ENCODE measurements at places on chromosomes 6 and 20.
A peak's percentile ranks its signal among the peaks of the same experiment; 100 is the strongest.

DNA sequence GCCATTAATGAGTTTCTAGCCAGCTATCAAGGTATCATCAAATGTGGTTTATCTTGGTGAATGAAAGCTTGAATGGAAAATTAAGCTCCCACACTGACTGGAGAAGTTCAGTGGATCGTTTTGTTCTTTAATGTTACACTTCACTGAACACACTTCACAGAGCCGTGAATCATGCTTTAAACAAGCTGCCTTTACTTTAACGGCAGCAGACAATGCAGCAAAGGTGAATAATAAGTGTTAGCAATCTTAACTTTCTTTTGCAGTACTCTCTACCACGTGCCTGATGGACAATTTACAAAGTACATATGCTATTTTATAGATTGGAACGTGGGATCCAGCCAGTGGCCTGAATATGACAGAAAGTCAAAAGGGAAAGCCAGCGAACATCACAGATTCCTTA lies 424.5 kb downstream of the GRIK2 start:
- DNase-seq: no peak

- no peak for DNase-seq
Measured at GRCh38 chr6:140871911-140872310, 1260.8 kb upstream of the GJE1 start.

DNA sequence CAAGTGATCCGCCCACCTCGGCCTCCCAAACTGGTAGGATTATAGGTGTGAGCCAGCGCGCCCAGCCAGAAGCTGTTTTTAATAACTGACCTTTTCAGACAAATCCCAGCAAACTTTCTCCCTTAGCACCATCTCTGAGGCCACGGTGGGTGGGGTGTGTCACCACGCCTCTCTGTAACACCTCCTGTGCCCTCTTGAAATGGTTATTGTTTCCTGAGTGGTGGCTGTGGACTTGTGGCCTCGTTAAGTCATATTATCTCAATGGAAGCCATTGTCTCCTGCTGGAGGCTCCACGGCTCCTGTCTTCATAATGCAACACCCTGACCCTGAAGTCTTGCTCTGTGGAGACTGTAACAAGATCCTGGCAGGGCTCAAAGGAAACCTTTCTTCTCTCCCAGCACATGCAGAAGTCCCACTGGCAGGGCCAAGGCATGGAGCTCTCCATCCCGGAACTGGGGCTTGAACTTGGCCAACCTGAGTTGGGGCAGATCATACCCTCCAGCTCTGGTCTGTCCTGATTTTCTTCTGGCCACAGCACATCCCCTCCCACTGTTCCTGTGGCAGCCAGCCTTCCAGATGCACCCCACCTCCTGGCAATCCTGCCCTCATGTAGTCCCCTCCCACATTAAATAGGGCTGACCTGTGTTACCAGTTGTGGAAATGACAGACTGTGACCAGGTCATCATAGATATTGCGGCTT lies 81.1 kb downstream of the SNX5 start:
- no peak for DNase-seq

GRCh38 chr20:21505810-21506530 lies 7.9 kb downstream of the NKX2-2 start:
- peak; percentile 93 for DNase-seq

DNA sequence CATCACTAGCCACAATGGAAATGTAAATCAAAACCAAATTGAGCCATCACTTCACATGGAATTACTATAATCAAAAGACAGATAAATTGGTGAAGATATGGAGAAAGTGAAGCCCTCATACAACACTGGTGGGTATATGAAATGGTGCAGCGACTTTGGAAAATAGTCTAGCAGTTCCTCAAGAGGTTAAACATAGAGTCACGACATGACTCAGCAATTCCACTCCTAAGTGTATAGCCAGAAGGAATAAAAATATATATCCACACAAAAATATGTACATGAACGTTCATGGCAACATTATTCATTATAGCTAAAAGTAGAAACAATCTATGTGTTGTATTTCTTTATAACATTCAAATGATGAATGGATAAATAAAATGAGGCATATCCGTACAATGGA lies 33.1 kb upstream of the SH3BGRL2 start:
- DNase-seq: no peak

- no peak for DNase-seq
Measured at GRCh38 chr20:7775072-7775471, 165.2 kb downstream of the HAO1 start.

GRCh38 chr6:68967549-68968300 lies 332.6 kb downstream of the ADGRB3 start:
- DNase-seq: peak; percentile 70

GRCh38 chr6:130132286-130132701 lies 90.5 kb downstream of the SAMD3 start:
- no peak for DNase-seq

DNA sequence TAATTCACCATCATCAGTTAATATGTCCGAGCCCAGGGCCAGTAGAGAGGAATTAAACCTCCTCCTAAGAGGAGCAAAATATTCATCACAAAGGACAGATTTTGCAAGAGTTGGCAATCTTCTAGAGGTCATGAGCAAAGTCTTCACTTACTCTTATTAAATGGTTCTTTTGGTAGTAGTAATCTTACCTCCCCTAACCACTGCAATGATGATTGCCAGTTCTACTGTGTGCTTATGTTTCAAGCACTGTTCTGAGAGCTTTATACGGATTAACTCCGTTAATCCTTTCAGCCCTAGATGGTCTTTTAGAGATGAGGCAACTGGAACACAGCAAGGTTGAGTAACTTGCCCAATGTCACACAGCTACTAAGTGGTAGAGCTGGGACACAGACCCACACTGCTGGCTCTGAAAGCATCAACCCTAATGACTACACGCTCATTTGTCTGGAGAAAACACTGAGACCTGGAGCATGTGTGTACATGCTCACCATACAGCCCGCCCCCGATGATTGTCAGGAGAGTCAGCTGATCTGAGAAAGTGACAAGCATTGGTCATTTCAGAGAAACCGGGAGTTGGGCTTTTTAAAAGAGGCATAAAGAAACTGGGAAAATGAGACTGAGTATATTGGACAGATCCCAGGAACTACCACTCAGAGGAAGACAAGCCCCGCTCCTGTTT lies 276.0 kb downstream of the NRN1 start:
- no peak for DNase-seq

GRCh38 chr20:57628047-57628961 lies 8.1 kb upstream of the ZBP1 start:
- DNase-seq: peak; percentile 65

GRCh38 chr6:125471667-125472066 lies 169.9 kb upstream of the HDDC2 start:
- no peak for DNase-seq

- no peak for DNase-seq
Measured at GRCh38 chr6:71879016-71879415, 7.3 kb upstream of the RIMS1 start.

- DNase-seq: no peak
Measured at GRCh38 chr6:22083119-22083518, 213.7 kb downstream of the PRL start.

- DNase-seq: peak; percentile 79
Measured at GRCh38 chr6:157428427-157429202, 47.6 kb downstream of the ZDHHC14 start.

DNA sequence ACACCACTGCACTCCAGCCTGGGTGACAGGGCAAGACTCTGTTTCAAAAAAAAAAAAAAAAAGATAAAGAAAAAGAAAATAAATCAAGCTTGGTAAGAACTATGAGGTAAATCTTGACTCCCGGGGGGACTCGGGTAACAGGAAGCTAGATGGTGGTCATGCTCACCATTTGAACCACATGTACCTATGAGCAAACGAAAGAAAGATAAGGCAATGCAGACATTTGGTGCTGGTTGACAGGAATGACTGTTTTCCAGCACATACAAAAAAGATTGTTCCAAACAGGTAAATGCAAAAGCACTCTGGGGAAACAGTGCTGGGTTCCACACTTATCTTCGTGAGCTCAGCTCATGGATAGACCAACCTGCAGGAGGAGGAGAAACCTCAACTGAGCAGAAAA lies 22.8 kb upstream of the PTPN1 start:
- DNase-seq: no peak

- no peak for DNase-seq
Measured at GRCh38 chr20:22106308-22106938, 401.0 kb downstream of the PAX1 start.

DNA sequence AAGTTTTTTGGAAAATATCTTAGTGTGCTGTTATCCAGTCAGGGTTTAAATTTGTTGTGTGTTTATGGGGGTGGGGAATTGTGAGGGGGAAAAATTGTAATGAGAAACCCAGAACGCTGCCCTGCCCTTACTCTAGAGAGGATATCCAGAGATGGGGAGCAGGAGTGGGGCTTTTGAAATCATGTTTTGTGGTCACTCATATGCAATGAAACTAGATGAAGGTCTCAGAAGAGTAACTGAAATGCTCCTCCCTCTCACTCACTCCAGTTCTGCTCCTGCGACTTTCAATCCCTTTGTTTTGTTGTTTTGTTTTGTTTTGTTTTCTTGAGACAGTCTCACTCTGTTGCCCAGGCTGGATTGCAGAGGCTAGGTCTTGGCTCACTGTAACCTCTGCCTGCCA lies 100.0 kb downstream of the CRYBG1 start:
- DNase-seq: no peak

- no peak for DNase-seq
Measured at GRCh38 chr6:127341471-127342202, 1.8 kb downstream of the ECHDC1 start.

DNA sequence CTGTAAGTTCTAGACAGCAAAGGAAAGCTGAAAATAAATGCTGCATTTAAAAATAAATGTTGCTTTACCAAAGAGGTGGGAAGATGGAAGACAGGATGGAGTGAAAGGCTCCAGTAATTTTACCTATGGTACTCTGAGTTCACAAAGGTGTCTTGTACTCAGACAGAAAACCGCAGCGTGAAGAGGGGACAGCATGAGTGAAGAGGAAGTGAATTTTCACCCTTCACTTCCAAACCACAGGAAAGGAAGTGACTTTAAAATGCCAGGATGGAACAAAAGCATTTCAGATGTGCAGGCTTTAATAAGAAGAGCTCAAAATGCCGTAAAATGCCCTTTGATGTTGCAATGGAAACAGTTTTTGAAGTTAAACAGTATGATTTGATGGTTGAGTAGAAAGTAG lies 91.2 kb upstream of the TINAG start:
- DNase-seq: no peak

DNA sequence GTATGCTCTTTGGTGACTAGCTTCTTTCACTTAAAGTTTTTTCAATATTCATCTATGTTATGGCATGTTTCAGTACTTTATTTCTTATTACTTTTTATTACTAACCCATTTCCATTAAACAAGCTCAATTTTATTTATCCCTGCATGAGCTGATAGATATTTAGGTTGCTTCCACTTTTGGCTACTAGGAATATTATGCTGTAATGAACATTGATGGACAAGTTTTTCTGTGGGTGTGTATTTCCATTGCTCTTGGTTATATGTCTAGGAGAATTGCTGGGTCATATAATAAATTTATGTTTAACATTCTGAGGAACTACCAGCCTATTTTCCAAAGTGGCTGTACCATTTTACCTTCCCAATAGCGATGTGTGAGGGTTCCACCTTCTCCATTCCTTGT lies 69.9 kb downstream of the ZBTB2 start:
- DNase-seq: no peak

DNA sequence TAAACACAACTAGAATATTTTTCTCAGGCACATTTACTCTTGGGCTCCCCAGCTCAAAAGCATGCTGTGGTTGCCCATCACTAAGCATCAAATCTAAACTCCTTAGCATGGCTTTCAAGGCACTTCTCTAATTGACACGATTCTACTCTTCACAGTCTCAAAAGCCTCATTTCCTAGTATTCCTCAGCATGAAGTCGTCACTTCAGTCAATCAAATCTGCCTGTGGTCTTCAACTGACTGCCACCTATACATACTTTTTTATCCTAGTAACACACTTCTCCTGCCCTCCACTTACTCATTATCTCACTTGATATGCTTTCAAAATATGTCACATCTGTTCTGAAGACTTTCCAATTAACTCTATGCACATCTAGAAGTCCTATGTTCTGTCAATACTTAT lies 110.3 kb downstream of the TBC1D32 start:
- DNase-seq: no peak

- no peak for DNase-seq
Measured at GRCh38 chr20:63697868-63698545, 1.6 kb downstream of the TNFRSF6B start.

DNA sequence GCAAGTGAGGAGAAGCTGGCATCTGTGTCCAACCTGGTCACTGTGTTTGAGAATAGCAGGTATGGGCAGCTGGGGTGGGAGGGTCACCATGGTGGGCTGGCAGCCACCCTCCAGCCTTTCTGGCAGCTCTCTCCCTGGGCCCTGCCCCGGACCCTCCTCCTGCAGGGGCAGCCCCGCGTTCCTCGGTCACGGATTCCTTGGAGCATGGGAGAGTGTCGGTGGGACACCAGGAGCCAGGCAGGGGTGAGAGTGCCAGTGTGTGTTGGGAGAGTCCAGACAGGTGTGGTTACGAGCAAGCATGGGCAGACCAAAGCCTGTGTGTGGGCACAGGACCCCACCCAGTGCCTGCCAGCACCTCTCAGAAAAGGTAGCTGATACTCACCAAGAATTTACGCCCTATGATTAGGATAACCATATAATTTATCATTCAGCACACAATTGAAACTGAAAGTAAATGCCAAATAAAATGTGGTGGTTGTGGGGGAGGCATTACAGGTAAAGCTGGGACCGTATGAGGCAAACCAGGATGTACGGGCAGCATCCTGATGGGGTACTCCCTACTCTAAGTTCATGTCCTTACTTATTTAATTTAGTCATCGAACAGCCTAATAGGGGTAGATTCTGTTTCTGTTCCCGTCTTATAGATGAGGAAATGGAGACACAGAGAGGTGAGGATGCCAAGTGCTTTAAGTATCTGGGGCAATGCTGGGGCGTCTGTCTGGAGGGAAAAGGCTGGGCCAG lies 542 bp downstream of the FGD2 start:
- no peak for DNase-seq

DNA sequence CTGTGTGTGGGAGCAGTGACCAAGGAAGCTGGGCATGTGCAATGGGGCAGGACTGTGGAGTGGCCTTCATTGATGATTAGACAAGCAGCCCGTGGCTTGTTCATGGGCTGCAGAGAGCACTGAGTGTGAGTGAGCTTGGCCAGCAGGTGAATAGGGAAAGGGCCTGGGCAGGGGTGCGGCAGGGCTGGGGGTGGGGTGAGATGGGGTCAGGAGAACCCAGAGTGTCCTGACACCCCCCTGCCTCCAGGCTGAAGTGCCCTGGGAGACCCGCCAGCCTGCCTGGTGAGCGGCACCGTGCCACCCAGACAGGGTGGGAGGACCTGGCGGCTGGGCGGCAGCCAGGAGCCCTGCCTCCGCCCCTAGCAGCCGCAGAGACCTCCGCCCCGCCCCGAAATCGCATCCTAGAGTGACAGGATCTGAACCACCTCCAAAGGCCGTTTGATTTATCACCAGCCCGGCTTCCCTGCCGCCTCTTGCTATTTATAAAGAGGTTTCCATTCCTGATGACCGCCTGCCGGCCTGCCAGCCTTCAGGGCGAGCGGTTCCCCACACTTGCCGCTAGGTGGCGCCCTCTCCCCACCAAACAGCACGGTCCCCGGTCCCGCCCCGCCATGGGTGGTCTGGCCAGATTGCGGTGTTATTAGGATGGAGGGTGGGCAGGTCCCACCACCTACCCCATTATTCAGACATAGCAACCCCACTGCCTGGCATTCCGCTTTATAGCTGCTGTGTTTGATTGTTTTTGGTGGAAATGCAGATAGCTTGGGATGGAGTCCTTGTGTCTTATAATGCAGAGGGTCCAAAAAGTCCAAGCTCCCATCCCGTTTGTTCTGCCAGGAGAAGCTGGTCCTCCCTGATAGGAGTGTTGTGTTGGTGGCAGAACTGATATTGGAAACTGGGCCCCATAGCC lies 3.5 kb downstream of the MYLK2 start:
- DNase-seq: peak; percentile 95
